AG04449 (cell line): ENCODE measurements at places on chromosomes 7 and 10.

DNA sequence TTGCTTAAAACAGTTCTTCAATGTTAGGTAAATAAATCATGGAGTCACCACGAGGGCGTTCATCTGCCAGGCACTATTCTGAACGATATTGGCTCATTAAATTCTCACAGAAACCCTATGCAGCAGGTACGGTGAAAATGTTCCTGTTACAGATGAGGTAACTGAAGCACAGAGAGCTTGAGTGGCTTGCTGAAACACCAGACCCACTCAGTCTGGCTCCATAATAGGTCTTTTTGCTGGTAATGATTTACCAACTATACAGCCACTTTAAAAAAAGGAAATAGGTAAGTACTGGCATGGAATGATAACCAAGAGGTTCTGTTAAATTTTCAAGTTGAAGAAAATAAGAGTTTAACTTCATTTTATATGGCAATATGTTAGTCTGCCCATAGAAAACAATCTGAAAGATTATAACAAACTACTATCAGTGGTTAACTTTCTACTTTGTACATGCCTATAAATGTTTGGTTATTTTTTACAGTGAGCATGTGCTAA, 1.3 kb upstream of the TM9SF3 start:
- no peak for DNase-seq

- peak; percentile 58 for DNase-seq
Observed at GRCh38 chr7:84251277-84251781, 56.7 kb upstream of the SEMA3A start.

GRCh38 chr7:11935905-11936304, 103.9 kb upstream of the THSD7A start:
- DNase-seq: no peak

DNA sequence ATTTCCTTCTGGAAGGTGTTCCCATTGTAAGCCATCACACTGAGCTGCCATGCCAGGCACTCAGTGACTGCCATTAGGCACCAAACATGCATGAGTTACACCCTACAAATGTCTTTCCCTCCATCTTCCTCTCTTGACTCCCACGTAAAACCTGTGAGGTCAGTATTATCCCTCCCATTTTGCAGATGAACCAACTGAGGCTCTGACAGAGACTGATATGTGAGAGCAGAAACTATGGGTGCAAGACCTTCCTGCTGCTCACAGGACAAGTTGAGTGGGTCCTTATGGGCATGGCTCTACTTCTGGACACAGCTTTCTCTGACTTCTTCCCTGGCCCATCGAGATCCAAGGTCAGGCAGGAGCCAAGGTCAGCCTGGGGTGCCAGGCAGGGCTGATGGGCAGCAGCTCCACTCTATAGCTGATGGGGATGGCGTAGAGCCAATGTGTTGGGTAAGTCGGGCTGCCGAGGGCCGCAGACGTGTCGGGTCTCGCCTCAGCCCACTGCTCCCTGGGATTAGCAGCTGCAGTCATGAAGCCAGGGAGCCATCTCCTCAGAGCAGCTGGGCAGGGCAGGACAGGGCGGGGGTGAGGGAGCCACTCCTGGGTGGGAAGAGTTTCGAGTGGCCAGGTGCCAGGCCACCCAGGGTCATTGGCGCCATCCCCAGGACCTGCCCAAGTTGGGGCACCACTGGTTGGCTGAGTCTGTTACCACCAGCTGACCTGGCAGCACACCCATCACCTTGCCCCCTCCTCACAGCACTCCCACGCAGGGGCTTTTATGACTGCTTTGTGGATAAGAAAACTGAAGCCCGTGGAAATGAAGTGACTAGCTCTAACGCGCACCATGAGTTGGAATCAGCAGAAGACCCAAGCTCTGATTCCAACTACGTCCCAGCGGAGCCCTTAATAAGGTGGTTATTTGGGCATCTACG, 117.8 kb upstream of the ZMIZ1 start:
- DNase-seq: no peak

DNA sequence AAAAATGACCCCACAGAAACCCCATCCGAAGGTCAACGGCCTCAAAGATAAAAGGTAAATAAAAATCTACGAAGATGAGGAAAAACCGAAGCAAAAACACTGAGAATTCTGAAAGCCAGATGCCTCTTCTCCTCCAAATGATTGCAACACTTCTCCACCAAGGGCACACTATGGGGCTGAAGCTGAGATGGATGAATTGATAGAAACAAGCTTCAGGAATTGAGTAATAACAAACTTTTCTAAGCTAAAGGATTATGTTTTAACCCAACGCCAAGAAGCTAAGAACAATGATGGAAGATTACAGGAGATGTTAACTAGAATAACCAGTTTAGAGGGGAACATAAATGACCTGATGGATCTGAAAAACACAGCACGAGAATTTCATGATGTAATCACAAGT, 127.8 kb downstream of the MACC1 start:
- no peak for DNase-seq

DNA sequence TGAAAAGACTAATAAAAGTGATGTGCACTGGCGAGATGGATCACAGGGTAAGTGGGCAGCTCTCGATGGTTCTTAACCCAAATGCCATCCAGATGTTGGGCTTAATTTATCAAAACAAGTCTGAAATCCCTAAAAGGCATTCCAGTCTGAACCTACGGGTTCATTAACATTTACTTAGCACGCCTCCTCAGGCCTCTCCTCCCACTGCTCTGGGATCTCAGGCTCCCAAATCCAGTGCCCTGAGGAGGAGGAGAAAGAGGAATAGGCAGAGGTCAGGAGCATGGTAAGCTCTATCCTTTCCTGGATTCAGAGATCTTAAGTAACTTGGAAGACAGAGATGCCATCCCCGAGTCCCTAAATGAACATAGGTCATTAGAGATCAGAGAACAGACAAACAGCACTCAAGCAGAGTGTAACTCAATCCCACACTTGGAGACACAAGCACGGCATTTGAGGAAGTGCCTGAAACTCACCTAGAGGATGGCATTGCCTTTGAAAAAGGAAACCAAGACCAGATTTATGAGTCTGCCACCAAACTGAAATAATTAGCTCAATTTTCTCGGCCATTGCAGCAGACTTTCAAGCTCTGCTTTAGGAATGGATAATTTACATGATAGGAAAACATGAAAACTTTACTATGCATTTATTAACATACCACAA, 140.9 kb downstream of the CXCL12 start:
- DNase-seq: no peak
